ENCODE measurements at places on chromosomes 4 and X.

- no peak for DNase-seq
These were observed 63.0 kb downstream of the SORBS2 start for GRCh38 chr4:185748901-185749390.

DNA sequence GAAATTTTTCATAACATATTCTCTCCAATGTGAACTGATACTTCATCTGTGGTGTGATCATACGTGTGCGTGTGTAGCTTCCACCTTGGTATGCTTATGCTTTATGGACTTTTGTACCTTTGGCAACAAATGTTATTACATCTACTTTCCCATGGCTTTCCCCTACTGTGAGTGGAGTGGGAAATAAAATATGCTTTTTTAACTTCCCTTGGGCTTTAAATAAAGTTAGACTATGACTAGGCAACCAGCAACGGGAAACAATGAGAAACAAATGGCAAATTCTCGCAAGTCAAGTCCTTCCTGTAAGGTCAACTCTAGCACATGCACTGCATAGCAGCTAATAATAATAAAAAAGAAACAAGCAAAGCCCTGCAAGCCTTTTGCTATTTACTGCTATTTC lies 205.0 kb upstream of the PDE5A start:
- no peak for DNase-seq

DNA sequence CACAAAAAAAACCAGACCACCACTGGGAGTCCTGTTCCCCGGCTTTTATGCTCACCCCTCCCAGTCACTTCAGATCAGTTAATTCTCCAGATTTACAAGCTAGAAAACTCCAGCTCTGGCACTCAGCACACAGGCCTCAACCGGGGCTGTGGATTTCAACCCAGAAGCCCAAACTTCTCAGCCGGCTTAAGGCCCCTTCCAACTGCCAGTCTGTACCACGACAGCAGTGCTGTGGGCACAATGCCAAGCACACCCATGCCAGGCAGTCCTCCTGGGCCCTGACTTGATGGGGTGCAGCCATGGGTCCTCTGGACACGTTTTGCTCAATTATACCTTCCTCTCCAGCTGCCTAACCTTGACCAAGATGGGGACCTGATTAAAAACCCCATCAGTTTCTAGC lies 12.2 kb downstream of the SOD3 start:
- DNase-seq: no peak

GRCh38 chr4:138522366-138522765 lies 280.2 kb upstream of the SLC7A11 start:
- peak; percentile 3 for DNase-seq

- peak; percentile 22 for DNase-seq
These were observed 45.1 kb downstream of the SPATA4 start for GRCh38 chr4:176150356-176150682.

- DNase-seq: no peak
These were observed 102.0 kb downstream of the ARSF start for GRCh38 chrX:3143043-3143799.

All from common myeloid progenitor, CD34-positive (primary cell).